ENCODE measurements at places on chromosomes 3 and 15.

DNA sequence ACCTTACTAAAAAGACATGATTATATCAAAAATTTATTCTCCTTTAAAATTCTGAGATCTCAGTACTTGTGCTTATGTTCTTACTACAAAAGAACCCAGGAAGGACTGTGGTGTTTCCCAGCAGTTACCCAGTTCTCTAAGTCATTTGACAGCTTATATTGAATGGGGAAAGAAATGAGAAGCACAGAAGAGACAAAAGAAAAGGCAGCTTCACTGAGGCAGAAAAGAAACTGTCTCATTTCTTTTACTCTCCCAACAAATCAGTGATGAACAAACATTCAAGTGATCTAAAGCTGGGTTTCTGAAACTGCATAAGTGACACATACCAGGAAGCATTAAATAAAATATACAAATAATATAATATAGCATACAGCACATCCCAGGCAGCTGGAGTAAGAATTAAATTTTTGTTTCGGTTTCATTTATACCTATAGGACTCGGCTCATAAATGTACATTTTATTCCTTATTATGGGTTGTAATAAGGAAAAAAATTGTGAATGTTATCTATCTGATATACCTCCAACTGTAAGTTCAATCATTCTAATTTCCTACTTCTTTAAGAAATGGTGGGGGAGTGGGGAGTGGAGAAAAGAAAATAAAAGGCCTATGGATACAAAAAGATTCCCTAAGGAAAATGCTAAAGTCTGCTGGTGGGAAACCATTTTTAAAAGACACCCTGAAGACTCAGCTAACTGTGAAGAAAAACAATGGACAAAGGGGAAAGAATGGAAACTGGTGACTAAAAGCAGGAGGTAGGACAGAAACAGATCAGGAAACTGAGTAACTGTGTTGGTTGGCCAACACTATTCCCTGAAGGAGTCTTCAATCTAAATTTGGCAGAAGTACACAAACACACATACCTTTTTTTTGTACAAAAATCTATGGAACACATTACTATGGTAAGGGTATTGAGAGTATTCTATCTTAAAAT lies 156.8 kb downstream of the TBC1D5 start:
- DNase-seq = no peak

GRCh38 chr15:83766339-83766738 lies 112.4 kb downstream of the ADAMTSL3 start:
- no peak for DNase-seq

GRCh38 chr15:49313650-49314049 lies 109.4 kb upstream of the FGF7 start:
- no peak for DNase-seq

DNA sequence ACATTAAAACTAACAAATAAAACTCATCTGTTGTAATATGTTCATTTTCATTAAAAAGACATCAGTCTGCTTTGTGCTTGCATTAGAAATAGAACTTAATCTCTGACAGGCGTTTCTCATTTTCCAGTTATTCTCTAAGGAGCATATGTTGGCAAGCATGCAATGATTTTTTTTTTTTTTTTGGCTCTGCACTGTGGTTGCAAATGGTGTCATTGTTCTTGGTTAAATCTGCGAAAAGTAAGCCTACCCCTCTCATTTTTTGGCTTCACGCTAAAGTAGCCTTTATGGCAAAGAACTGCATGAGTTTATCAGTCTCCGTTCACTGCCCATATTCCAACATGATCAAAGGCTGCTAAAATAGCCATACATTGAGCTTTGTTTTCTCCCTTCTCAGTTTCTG lies 403.2 kb downstream of the MECOM start:
- DNase-seq = no peak

GRCh38 chr3:46921871-46922271 lies 44.4 kb downstream of the PTH1R start:
- DNase-seq = no peak

DNA sequence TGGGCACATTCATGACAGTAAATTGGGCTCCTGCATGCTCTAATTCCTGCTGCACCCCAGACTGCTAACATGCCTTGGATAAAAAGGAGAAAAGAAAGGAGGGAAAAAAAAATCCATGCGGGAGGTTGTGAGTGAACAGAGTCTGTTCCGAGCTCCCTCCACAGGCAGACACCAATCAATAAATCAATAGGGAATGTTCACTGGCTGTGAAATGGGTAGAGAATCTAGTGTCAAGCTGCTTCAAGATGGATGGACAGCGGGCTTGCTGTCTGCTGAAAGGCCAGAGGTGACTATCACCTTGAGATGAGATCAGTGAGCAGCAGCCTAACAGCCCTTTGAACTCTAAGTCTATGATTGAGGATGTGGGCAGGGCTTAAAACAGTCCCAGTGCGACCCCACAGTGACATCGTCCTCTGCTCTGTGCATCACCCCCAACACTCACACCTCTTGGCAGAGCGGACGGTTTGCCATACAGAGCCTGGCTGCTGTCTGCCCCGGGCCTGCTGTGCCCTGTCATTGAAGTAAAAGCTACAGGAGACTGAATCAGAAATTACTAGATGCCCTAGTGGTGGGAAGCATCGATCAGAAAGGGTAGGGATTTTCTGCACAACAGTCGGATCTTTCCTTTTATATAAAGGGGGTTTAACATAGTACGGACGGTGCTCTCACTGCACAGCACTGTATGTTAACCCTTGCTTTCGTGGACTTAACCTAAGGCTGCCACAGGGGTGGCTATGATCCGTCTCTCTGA lies 247.9 kb upstream of the ONECUT1 start:
- no peak for DNase-seq

GRCh38 chr3:11944052-11944673 lies 60.0 kb upstream of the SYN2 start:
- no peak for DNase-seq

DNA sequence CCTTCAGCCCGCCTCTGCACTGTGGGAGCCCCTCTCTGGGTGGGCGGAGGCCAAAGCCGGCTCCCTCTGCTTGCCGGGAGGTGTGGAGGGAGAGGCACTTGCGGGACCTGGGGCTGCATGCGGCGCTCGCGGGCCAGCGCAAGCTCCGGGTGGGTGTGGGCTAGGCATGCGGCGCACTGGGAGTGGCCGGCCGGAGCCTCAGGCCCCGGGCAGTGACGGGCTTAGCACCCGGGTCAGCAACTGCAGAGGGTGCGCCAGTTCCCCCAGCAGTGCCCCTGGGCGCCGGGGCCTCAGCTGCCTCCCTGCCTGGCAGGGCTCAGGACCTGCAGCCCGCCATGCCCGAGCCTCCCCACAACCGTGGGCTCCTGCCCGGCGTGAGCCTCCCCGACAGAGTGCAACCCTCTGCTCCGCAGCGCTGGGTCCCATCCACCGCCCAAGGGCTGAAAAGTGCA lies 98.9 kb upstream of the POU1F1 start:
- no peak for DNase-seq

- DNase-seq = no peak
These were observed 4.4 kb upstream of the TPM1 start for GRCh38 chr15:63037976-63038720.

GRCh38 chr15:65793818-65794104 lies 1.7 kb upstream of the DENND4A start:
- DNase-seq = no peak

GRCh38 chr15:34297059-34297458 lies 40.5 kb downstream of the SLC12A6 start:
- DNase-seq = no peak

- DNase-seq = no peak
These were observed 37.6 kb downstream of the ABTB1 start for GRCh38 chr3:127710155-127710941.

DNA sequence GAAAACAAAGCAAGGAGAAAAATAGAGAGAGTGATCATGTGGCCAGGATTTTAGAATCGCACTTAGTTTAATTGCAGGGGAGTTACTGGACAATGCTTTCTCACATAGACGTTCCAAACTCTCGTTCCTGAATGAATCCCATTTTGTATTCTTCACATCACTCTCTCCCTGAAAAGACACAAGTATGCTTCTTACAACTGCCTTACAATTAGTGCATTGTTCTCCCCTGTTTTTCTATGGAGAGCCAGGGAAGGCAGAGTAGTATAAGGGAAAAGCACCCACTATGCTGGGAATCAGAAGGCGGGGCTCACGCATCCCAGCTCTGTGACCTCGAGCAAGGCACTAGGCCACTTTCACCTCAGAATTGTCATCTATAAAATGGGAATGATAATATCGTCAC lies 14.4 kb downstream of the TMOD2 start:
- no peak for DNase-seq

GRCh38 chr3:156729460-156730179 lies 55.2 kb downstream of the TIPARP start:
- no peak for DNase-seq

GRCh38 chr15:45906230-45906629 lies 271.4 kb downstream of the SQOR start:
- no peak for DNase-seq

GRCh38 chr15:61175024-61175423 lies 54.1 kb downstream of the RORA start:
- no peak for DNase-seq

GRCh38 chr3:51988286-51989146 lies 5.2 kb downstream of the ACY1 start:
- DNase-seq = no peak

DNA sequence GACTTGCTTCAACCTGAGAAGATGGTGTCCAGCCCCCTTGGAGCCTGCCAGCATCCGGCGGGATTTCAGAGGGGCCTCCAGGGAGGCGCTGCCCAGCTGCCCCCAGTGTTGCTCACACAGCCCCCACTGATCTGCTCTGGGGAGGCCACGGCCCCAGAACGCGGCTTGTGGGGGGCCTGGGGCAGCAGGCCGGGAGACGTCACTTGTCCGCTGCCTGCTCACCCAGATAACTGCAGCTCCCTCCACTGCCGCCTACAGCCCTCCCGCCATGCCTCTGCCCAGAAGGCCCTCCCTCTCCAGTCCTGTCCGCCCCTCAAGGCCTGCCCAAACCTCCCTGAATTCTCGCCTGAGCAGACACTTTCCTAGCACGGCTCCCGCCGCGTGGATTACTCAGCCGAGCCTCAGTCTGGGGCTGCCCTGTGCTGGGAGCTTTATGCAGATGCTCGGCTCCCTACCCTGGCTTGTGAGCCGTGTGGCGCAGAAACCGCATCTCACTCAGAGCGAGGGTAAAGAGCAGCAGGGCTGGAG lies 17.2 kb upstream of the ADIPOQ start:
- DNase-seq = peak; percentile 63

DNA sequence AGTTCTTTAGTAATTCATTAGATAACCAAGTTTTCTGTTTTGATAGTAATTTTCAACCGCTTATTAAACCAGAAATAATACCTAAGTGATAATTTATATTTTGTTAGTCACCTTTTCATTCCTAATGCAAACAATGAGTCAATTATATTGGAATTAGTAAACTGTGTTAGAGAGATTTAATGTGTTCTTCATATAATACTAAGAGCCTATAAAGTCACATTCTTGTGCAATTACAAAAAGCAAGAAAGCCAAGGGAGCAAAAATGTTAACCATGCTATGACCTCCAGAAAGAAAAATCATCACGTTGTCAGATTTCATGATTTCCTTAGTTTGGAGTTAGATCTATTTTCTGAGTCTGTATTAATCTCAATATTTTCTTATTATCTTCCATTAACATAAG lies 108.8 kb upstream of the SAMMSON start:
- no peak for DNase-seq

DNA sequence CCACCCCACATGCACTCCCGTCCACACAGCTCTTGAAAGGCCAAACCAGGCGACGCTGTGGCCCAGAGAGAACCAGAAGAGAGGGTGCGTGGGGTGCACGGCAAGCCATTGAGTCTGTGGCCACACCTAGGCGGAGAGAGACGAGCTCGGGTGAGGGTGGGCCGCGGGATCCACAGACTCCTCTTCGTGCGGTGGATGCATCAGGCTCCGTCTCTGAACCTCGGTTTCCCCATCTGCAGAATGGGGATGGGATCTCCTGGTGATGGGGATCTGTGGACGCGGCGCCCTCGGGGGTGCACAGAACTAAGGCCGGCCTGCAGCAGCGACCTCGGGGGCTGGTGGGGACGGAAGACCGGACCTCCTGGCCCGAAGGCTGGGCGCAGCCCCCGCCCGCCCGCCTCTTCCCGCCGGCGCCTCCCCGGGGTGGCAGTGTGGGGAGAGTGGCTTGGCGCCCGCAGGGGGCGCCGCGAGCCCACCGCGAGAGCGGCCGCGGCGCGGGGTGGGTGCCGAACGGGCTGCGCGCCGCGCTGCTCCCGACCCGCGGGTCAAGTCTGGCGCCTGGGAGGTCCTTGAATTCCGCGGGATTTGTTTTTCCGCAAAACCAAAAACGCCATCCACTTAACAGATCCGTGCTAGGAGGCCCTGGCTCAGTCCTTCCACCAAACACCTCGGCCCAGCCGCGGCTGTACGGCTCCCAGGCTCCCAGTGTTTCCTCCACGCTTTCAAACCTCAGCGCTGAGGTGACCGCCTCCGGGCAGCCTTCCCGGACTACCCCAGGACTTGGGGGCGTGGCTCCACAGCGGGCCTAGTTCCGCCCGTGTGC lies 13.2 kb upstream of the ADPGK start:
- DNase-seq = peak; percentile 77

GRCh38 chr3:195548987-195549386 lies 5.9 kb upstream of the PPP1R2 start:
- no peak for DNase-seq

DNA sequence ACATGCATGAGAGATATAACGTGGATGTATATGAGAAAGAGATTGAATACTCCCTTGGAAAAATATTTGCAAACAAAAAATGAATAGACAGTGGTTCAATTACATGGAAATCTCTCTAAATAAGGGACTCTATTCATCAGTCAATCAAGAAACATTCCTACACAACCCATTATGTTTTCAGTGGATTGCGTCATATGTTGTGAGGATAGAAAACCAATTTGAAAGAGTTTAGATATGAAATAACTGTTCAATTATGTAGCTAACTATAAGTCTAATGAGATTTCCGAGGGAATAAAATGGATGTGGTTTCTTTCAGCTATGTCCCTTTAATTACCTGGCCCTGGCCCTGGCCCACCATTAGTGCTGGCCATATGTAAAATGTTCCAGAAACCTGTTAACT lies 86.7 kb upstream of the TMCO5A start:
- no peak for DNase-seq

DNA sequence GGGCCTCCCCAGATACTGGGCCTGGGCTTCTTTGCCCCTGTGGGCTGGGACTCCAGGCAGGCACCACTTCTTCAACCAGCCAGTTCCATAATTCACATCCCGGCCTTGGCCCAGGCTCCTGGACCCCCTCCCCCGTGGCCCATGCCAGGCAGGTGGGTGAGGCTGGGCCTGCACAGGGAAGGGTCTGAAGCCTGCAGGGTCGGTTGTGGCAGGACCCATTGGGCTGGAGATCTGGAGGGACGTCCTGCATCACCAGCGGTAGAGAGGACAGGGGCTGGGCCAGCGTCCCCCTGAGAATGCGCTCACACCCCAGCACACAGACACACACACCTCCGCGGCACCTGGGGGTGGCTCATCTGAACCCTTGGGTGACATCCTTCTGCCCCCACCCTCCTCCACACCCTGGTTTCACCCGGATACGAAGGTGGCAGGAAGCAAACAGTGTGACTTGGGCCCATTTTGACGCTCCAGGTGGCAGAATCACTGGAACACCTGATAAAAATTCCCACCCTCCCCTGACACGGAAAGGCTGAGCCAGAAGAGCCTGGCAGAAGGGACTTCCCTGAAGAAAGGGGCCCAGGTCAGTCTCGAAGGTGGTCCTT lies 15.4 kb downstream of the ZDHHC19 start:
- no peak for DNase-seq

Measured in right kidney (tissue), 9 donors.